Transverse colon (tissue), 4 donors: ENCODE measurements at places on chromosomes 11 and 22. TPM values are rescaled to one million over a fixed set of nuclear protein-coding genes. Genes with fewer than 3 reads are reported as not detected.

DNA sequence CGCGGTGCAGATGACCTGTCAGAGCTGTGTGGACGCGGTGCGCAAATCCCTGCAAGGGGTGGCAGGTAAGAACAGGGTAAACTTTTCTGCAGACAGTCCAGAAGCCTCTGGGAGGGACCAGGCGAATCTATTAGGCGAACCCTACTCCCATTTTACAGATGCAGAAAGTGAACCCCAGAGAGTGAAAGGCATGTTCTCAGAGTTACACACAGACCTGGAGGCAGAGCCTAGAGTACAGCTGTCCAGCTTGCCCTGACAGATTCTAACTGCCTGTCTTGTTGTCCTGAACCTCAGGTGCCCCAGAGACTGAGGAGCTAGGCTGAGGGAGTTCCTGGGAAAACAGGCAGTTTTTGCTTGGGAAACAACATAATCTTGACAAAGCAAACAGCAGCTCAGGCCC is 665 bp downstream of the CCS start:
- no peak for DNase-seq

- no peak for DNase-seq
Observed at GRCh38 chr11:44789496-44789895, 62.7 kb downstream of the TSPAN18 start.

DNA sequence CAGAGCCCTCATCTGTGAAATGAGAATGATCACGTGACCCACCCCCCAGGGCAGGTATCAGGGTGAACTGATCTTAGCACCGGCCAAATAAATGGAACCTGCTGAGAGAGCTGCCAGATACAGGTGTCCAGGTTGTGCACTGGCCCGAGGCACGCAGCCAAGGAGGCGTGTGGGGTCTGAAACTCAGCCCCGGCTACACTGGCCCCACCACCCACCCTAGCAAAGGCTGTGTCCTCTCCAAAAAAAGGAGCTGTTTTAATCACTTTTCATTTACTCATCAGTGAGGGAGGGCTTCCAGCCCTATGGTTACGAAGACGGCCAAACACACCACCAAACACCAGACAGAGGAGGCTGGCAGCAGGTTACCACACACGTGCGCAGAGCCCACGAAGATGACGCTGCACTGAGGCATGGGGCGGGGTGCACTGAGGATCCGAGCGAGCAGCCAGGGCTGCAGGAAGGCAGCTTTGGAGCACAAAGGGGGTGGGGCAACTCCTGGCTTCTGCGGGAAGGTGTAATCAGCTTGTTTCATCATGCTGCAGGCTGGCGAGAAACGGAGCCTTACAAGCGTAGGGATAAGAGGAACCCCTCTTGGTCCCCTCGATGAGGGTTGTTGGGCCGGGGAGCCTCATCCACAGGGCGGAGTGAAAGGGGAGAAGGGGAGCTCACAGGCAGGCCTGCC is 19.5 kb upstream of the SLC22A12 start:
- peak; percentile 61 for DNase-seq

- no peak for DNase-seq
Observed at GRCh38 chr11:3934658-3935057, 79.2 kb downstream of the STIM1 start.

ARHGEF17 gene
- 12.0 TPM for total RNA-seq

GRCh38 chr11:59957094-59957493 is 6.7 kb upstream of the OOSP4A start:
- no peak for DNase-seq

- no peak for DNase-seq
Observed at GRCh38 chr11:59112494-59112893, 5.5 kb downstream of the FAM111B start.

DNA sequence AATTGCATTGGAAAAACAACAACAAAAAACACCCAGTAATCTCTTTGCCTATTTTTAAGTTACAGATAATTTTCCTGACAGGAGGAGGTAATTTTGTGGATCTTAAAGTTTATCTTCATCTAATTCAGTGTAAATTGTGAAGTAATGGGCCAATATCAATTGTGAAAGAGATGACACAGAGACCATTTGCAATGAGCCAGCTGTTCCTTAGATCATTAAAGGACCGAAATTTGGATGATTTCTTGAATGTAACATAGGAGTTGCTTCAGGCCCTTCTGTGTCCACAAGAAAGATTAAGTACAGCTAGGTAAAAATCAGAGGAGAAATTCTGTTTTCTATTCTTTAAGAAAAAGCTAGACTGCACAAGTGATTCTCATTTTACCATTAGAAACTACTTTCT is 718.5 kb upstream of the ANO3 start:
- DNase-seq = no peak

GRCh38 chr22:26429458-26430286 is 612 bp downstream of the ASPHD2 start:
- no peak for DNase-seq

- DNase-seq = no peak
Observed at GRCh38 chr22:41893591-41894375, 21.1 kb downstream of the SHISA8 start.

DNA sequence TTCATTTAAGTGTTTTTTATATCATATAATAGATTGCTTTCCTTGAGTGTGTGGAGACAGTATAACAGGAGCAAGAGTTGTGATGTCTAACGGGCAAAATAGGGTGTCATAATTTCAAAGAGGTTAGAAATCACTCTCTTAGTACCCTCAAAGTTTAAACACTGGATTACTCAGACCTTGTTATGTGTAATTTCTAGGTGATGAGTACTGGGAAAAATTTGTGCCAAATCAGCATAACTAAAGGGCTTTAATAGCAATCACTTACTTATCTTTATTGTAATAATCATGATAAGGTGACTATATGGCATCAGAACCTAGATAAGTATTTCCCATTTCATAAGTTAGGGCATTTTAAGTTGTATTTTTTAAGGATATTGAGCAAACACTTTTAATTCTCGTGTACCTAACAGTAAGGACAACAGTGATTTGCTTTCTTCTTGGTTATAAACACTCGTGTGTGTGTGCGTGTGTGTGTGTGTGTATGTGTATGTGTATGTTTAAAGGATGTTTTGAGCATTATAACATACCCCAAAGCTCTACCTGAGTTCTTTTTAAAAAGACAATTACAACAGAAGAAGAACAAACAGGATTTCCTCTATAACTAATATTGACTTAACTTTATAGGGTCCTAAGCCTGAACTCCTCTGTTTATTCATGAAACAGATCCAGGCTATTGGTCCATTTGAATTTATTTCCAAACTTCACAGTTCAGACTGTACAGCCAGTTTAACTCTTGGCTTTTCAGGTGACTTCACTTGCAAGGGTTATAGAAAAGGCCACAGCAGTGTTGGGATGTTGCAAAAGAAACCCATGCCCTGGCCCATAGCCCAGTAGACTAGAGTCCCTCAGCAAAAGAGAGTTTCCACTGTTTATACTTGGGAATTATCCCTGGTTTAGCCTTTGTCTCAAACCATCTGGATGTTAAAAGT is 23.7 kb upstream of the PDE3B start:
- peak; percentile 51 for DNase-seq

MUC2 gene
- 910 TPM for total RNA-seq
